ENCODE measurements at places on chromosomes 6 and 20.

DNA sequence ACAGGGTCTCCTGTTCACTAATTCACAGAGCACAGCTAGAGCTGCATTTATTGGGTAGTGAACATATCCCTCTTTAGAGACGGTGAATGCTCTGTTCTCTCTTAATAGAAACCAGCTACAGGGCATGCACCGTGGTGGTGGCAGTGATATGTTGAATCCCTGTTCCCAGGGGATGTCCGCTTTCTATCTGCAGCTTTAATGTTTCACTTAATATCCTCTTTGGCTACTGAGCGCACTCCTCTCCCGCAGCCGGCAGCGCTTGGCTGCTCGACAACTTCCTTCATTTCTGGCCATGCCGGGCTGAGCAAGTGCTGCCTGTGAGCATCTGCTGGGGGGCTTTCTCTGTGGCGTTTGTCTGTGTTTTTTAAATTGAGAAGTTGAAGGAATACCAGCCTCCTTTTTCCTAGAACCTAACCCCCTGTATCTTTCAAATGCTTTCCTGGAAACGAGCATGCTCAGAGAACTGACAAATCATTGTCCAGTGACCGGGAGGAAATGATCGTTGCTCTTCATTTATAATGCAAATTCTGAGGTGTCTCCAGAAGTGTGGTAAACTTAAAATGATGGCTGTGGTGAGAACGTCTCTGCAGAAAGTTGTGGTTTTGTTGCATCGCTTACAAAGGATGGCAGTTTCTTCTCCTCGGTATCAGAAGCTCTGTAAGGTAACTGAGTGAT, 297.9 kb downstream of the UTRN start:
- no peak for DNase-seq

GRCh38 chr6:12990162-12990561, 273.6 kb downstream of the PHACTR1 start:
- DNase-seq: no peak

DNA sequence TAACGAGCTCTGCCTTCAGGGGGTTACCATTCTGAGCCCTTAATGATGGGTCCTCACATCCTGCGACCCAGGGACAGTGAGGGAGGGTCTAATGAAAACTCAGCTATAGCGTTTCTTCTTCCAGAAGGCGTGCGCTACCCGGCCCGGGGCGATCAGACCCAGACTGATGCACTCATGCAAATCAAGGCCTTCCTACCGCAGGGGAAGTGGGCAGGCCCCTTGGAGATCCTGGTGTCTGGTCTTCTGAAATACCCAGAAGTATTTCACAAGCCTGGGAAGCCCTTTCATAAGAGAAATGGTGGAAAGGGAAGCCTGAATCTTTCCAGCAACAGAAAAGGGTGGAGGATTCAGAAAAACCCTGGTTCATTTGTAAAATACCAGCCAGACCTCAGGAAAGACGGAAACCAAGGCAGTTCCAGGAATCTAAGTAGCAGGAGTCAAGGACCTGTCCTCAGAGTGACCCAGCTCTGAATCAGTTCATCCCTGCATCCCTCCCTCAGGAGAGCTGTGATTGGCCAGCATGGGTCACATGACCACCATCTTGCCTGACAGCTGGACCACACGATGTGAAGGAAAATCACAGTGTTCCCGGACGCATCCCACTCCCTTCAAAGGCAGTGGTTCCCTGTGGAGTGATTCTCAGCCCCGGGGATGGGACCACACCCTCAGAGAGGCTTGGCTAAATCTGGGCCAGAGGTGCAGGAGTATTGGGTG, 12.7 kb downstream of the BFSP1 start:
- no peak for DNase-seq

DNA sequence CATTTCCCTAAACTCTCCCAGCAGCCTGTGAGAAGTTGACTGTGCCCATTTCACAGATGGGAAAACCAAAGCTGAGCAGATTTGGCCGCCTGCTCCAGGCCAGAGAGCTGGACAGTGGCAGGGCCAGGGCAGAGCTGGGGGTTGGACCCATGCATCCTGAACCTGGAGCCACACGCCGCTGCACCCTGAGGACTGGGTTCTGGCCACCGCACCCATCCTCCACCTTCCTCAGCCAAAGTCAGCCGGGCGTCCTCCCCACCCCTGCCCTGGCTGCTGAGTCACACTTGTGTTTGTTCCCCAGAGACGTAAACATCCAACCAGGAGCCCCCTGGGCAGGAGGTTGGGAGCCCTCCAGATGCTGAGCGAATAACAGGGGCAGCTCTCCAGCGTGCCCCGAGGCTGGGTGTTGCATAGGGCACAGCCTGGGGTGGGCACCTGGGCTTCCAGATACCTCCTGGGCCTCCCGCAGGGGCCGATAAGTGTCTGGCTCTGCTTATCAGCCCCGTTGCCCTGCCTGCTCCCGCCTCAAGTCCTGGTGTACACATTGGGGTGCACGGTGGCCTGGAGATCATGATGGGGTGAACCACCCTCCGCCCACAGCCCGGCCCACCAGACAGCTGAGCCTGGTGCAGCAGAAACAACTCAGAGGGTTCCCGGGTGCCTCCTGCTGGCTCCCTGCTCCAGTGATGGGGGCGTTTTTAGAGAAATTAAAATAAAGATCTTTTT, 23.8 kb downstream of the RBM38 start:
- DNase-seq: no peak

DNA sequence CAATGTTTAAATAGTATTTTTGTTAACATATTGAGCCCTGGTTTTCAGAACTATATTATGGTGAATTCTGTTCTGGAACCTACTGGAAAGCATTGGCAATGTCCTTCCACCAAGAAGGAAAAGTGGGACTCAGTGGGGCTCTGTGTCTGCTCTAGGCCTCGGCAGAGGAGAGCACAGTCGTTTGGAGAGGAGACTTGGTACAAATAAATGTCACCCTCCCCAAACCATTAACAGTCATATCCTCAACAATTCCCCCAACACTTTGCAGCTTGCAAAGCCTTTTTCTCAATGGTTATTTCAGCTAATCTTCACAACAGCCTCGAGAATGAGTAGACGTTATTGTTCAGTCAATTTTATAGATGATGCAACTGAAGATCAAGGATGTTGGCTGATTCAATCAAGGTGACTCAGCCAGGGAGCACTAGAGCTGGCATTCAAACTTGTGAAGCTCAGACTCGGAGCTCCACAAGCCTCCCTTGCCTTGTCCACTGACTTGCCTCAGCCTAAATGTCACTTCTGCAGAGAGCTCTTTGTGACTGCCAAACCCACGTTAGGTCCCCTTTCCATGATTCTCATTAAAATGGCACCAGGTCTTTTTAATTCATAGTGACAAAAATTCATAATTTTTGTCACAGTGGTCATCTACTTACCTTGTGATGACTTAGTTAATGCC, 60.6 kb downstream of the TOX2 start:
- no peak for DNase-seq

GRCh38 chr6:128161263-128161662, 260.4 kb upstream of the THEMIS start:
- no peak for DNase-seq

DNA sequence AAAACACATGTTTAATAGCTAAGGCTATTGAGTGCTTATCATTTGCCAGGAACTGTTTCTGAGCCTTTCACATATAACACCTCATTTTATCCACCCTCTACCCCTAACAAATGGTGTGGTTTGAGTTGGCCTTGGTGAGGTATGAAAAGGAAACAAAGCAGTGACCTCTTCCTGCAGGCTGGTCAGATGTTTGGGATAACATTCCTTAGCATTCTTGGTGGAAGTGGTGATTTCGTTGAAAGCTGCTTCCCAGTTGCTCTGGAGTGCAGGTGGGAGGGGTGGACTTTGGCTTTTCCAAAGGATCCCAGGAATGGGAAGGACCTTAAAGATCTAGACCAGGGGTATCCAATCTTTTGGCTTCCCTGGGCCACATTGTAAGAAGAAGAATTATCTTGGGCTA, 41.3 kb downstream of the CARMIL1 start:
- DNase-seq: no peak

- DNase-seq: no peak
Measured at GRCh38 chr6:137958811-137959565, 91.9 kb downstream of the TNFAIP3 start.

Measured in gastrocnemius medialis (tissue), 4 donors.